ENCODE measurements at places on chromosomes 6 and 20.
A peak's percentile ranks its signal among the peaks of the same experiment; 100 is the strongest.

GRCh38 chr6:35810971-35811698, 6.0 kb downstream of the LHFPL5 start:
- DNase-seq, result no peak

DNA sequence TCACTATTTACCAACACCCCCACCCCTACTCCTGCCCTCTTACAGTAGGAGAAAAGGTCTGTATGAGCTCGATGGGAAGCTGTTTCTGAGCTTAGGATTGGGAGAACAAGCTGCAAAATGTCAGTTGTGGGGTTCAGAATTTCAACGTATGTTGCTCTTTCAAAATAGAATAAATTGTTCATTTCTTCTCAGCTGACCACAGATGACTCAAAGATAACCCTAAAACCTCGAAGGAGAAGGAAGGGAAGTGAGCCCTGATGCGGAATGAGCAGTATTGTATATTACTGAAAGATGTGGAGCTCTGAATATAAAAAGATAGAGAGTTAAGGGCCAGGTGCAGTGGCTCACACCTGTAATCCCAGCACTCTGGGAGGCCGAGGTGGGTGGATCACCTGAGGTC, 35.9 kb upstream of the MYLIP start:
- DNase-seq, result no peak

DNA sequence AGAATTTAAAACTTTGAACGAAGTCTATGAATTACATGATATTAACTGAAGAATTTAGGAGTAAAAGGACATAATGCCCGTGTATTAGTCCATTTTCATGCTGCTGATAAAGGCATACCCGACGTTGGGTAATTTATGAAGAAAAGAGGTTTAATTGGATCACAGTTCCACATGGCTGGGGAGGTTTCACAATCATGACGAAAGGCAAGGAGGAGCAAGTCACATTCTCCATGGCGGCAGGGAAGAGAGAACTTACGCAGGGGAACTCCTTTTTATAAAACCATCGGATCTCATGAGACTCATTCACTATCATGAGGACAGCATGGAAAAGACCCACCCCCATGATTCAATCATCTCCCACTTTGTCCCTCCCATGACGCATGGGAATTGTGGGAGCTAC, 210.6 kb downstream of the CD83 start:
- no peak for DNase-seq

GRCh38 chr6:111918825-111919224, 45.6 kb upstream of the FYN start:
- no peak for DNase-seq

DNA sequence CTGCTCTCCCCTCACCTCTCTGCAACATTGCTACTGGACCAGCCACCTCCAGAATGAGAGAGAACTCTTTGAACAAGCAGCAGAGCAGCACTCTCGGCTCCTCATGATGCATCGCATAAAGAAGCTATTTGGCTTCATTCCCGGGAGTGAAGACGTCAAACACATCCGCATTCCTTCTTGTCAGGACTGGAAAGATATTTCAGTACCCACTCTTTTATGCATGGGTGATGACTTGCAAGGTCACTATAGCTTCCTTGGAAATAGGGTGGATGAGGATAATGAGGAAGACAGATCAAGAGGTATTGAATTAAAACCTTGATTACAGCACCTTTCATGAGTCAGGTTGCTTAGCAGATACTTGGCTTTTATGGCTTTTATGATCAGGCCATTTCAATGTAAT, 4.3 kb downstream of the CALHM4 start:
- no peak for DNase-seq

- no peak for DNase-seq
Observed at GRCh38 chr6:157268396-157268795, 54.9 kb downstream of the TMEM242 start.

GRCh38 chr6:140077827-140078560, 703.5 kb upstream of the CITED2 start:
- no peak for DNase-seq

- no peak for DNase-seq
Observed at GRCh38 chr6:87738000-87738399, 36.0 kb upstream of the AKIRIN2 start.

GRCh38 chr6:328136-328670, 35.9 kb downstream of the DUSP22 start:
- DNase-seq, result peak; percentile 21

DNA sequence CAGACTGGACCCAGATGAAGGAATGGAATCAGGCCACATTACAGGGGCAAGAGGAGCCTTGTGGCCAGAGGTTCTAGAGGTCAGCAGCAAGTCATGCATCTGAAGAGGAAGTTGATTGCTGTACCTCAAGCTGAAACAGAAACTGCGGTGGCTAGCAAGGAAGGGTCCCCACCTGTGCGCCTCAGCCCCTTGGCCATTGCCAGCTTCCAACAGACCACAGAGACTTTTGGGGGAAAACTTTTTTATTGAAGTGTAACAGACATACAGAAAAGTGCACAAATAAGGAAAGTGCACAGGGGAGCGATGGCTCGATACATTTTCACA, 26.8 kb upstream of the SLC9A8 start:
- no peak for DNase-seq

- no peak for DNase-seq
Observed at GRCh38 chr6:159301810-159302593, 132.8 kb downstream of the FNDC1 start.

GRCh38 chr6:37812841-37813240, 6.7 kb upstream of the ZFAND3 start:
- DNase-seq, result no peak

DNA sequence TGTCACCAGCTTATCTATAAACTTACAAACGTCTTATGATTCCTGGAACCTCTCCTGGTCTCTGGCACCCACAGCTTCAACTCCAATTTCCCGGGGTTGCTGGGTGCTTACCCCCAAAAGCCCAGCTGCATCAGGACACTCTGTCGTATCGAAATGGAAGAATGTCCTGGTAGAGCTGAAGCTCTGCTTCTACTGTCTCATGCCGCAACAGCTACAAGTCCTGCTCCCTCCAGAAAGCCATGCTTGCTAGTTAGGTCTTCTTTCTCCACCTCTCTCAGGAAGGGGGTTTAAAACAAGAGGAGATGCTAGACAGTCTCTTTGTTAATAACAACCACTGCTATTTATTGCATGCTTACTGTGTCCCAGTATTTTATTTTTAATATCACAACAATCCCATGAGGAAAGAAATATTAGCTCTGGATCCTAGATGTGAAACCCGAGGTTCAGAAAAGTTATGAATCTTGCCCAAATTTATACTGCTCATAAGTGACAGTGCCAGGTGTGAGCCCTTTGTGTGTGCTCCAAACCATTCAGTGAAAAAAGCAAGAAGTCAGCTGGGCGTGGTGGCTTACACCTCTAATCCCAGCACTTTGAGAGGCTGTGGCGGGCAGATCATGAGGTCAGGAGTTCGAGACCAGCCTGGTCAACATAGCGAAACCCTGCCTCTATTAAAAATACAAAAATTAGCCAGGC, 82.3 kb upstream of the GCM1 start:
- no peak for DNase-seq

DNA sequence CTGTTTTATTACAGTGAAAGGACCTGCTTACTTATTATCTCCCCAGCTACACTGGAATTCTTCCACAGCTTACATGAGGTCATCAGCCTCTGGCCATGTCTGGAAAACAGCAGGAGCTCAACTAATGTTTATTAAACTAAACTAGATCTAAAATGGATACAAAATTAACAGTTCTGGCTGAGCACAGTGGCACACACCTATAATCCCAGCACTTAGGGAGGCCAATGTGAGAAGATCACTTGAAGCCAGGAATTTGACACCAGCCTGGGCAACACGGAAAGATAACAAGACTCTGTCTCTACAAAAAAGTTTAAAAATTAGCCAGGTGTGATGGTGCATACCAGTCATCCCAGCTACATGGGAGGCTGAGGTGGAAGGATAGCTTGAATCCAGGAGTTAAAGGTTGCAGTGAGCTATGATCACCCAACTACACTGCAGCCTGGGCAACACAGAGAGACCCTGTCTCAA, 220.8 kb upstream of the MARCKS start:
- DNase-seq, result no peak

DNA sequence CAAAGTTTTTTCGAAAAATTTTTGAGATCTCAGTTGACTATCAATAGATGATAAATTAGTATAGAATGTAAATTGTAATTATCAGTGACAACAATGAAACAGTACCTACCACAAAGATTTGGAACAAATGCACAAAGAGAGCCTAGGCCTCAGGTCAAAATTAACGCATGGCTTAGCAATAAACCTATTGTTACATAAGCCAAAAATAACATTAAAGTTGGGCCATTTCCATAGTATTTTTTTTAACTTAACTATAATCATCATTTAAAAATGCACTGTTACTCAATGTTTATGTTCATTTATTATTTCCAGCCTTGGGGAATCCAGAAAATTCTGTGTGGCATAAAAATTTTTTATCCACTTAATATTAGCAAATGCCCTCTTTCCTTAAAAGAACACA, 117.0 kb downstream of the EPB41L2 start:
- DNase-seq, result no peak

- DNase-seq, result no peak
Observed at GRCh38 chr20:8153281-8153908, 21.3 kb downstream of the PLCB1 start.

DNA sequence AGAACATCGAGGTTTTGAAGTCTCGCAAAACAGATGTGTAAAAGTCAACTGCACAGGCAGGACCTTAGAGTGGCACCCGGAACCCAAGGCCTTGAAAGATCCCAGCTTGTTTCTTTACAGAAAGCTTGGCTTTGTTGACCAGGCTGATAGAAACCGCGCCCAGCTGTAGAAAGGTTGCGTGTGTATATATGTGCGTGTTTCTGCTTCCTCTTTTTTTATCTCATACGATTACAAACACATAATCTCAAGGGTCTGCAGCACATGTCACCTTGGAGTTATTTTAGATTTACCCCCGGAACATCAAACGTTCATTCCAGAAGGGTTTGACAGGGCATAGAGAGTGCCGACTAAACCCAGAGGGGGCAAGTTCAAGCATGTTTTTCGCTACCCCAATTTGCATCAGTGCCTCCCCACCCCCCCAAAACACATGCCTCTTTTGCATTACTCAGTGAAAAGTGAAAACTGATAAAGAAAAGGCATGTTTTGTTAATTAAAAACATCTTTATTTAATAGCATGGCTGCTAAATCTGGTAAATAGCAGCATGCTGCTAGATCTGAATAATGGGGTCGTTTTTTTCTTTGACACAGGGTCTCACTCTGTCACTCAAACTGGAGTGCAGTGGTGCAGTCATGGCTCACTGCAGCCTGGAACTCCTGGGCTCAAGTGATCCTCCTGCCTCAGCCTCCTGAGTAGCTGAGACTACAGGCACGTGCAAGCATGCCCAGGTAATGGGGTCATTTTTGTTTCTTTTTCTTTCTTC, 33.2 kb upstream of the NCOA3 start:
- no peak for DNase-seq

- no peak for DNase-seq
Observed at GRCh38 chr6:15887491-15888461, 224.9 kb upstream of the DTNBP1 start.

- no peak for DNase-seq
Observed at GRCh38 chr6:82568290-82568993, 204.8 kb downstream of the TPBG start.

DNA sequence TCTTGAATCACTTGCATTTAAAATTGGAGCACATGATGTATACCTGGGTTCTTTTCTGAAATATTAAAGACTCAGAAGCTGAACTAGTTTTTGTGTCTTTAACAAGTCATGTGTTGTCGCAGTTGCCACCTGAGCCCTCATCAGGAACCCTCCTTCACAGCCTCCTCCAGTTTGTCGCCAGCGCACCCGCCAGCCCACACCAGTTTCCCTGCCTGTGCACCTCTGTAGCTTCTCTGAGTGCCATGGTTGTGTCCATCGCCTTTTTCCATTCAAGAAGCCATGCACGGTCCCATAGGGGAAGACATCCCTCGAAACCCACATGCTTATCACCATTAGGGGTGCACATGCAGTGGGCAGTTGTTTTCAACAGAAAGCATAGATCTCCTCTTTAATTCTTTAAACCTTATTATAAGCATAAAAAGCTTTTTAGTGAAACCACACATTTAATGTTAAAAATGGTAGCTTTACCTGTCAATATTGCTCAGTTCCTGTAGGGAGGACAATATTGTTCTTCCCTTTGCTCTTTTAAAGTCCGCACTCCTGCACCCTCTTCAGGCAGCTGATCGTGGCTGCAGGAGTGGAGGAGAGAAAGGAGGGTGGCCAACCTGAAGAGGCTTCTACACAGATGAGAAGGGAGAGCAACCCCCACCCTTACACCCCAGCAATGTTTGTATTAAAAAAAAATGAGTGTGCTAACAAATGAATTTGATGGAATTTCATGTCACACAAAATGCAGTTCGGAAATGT, 121.9 kb downstream of the CFAP61 start:
- no peak for DNase-seq
